Stimulated activated CD4-positive, alpha-beta T cell treated with anti-CD3 and anti-CD28 coated beads, Interleukin-2, amount 100 ng/mL, for 48 hours (primary cell): ENCODE measurements at places on chromosomes 1 and 21.

GRCh38 chr1:67105508-67105907 is 29.3 kb downstream of the C1orf141 start:
- no peak for DNase-seq

DNA sequence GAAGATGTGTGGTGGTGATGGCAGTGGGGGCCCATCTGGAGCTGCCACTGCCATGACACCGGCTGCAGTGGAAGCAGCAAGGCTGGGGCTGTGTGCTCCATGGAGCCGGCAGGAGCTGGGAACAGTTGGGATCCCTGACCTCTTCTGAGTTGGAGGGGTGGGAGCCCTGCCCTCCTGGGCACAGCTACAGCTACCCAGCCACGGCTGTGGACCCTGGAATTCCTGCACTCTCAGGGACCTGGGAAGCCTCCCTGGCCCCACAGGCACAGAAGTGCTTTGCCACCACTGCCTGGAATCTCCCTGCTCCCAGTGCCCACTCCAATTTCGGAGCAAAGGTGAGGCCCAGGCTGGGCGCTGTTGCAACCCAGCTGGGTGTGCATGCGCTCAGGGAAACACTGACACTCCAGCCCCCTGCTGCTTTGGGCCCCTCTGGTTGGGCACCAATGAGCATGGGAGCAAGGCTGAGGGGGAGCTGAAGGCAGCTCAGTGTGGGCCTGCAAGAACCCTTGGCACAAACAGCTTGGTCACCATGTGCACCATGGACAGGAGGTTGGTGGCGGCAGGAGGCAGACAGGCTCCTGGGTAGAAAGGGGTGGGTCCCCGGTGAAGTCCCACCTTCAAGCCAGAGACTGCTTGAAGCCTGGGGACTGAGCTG is 817.6 kb downstream of the KCNT2 start:
- no peak for DNase-seq

- no peak for DNase-seq
Measured at GRCh38 chr21:41585199-41585994, 77.4 kb upstream of the TMPRSS2 start.

GRCh38 chr1:4803335-4803734 is 148.9 kb downstream of the AJAP1 start:
- DNase-seq, result no peak

DNA sequence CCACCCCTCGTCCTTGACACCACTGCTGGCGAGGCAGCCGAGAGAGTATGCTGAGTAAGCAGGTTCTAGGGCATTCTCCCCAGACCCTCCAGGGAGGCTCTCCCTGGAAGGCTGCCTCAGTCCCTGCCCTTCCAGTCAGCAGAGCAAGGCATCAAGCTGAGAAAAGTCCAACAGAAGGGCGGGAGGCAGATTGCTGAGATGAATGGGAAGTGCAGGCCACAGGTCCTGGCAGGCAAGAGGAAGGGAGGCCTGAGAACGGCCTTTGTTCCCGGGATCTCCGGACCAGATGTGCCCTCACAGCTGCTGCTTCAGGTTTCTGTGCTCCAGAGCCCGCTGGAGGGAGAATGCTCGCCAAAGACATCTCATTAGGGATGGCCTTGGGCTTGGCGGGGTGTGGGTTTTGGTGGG is 270.0 kb upstream of the VAMP3 start:
- DNase-seq, result no peak

- no peak for DNase-seq
Measured at GRCh38 chr1:74434321-74434720, 78.1 kb downstream of the LRRC53 start.

DNA sequence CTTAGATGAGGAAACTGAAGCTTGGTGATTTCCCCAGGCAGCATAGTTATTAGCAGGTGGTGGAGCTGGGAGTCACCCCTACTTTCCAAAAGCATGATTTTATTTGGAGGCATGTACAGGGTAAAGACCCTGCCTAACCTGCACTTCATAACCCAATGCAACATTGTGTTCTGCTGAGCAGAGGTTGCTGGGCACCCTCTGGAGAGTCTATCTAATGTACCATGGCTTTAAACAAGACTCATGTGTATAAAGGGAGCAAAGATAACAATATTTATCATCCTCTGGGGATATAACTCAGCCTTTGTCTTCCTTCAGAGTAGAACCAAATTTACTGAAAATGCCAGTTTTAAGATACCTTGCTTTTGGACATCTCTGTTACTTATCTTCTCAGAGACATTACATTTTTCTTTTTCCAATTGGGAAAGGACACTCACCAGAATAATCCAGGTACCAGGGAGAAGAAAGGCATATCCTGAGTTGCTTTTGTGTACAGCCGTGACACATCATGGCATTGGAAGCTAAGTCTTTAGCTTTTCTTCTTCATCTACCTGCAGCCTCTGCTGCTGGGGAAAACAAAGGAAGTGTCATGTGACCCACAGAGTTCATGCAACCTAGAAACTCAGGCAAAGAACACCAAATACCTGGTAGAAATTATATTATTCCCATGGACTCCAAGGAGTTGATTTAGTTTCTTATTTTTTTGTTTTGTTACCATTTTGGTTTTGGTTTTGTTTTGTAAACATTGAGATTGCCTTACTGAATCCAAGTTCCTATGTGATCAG is 39.6 kb downstream of the ELAVL4 start:
- DNase-seq, result no peak

GRCh38 chr21:38236232-38236631 is 20.6 kb upstream of the KCNJ15 start:
- DNase-seq, result no peak

DNA sequence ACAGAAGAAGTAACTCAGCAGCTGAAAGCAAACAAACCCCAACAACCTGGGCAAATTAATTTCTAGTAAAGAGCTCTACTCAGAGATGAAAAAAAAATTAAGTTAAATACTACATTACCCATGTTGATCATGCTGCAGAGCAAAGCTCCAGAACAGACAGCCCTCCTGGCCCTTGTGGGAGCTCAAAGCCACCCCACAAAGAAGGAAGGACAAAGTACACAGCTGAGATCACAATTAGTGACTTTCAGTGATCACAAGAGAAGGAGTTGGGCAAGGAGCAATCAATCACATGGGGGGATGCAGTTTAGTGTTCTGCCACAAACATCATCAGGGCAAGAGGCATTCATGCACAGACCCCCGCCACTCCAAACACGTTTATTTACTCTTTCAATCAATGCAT is 114.2 kb downstream of the DAB1 start:
- DNase-seq, result no peak

GRCh38 chr1:178806665-178807300 is 64.1 kb downstream of the ANGPTL1 start:
- DNase-seq, result no peak

DNA sequence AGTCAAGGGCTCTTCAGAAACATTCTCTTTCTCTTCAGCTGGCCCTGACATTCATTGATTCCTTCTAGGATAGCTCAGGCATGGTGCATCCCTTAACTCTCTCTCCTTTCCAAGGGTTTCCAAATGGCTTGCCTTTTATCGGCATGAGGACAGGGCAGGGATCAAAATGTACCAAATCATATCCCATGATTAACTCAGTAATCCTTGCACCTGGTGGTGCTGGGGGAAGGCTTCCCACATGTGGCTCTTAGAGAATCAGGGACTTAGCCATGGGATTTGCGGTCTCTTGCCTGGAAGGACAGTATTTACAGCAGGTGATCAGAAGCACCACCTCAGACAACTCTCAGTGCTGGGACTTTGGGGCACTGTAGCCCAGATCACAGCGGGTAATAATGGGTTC is 46.2 kb upstream of the EDEM3 start:
- no peak for DNase-seq

DNA sequence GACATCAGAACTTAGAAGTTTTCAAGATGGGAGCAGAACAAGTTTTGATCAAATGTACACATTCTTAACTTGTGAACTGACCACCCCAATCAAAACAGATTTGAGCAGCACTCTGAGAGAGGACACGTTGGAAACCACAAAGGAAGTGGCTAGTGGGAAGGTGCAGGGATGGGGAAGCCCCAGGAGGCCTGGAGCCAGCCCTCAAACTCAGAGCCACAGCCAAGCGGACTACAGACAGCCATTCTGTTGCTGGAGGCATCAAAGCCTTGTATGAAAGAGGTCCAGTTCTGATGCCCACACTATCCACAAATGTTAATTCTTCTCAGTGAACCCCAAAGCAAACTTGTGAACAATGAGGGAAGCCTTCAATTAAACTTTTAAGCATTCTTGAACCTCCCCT is 143.6 kb upstream of the RAB4A start:
- DNase-seq, result no peak

DNA sequence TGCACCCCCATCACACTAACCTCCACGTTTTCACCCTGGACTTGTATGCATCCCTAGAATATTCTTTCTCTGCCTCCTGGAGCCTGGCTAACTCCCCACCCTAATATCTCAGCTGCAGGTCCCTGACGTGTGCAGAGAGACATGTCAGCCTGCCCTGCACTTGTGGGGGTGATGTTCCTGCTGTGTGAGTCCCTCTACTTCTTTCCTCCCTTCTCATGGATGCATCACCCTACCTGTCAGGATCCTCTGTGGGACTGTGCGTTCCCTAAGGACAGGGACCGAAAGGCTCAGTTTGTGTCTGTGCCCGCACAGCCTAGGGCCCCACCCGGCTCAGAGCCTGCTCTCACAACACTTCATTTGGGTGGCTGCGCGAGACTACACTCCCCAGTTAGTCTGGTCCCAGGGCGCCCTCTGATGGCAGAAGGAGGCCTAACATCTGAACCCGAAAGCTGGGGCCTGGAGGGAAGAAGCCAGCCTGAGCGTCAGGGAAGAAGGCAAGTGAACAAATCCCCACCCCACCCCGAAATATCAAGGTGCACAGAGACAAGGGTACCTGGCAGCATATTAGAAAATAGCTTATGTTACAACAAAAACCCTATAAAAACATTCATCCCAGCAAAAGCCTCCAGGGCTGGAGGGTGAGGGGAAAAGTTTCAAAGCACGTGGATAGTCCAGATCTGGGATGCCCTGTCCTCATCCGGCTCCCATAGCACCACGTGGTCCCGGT is 3.7 kb downstream of the CD52 start:
- DNase-seq, result peak; percentile 99

DNA sequence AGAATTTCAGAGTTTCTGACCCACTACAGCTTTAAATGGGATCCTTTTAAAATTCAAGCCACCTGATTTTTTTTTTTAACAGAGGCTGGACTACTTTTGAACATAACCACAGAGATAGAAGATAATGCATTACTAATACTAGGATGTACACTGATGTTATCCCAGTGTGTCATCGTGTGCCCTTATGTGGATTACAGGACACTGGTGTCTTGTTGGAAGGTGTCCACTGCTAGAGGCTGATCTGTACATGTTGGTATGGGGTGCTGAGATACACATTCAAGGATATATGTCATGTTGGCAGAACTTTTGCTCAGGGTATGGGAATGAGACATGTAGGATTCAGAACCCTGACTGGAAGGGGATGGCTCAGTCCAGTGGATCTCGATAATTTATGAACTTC is 56.3 kb downstream of the INAVA start:
- DNase-seq, result no peak

DNA sequence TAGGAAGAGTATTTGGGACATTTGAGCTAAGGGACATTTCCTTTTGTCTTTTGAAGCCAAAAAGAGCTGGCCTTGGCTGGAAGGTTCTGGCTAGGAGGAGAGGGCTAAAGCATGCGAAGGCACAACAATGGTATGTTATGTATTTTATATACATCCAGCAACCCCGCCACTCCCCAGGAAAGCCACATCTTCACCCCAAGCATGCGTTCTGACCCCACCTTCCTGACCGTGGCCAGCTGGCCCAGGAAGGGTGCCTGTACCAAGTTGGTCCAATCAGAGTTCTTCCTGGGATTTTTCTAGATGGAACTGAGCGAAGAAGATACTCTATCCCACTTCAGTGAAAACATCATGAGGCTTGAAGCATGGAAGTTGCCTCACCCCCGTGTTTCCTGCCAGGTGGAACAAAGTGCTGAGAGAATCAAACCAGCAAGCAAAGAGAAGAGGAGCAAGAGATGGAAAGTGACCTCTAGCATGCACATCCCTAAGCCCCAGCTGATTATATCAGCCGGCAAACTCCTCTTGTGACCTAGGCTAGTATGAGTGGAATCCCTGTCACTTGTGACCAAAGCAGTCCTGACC is 82.7 kb downstream of the BCAR3 start:
- no peak for DNase-seq

- no peak for DNase-seq
Measured at GRCh38 chr1:43069461-43070050, 102.5 kb downstream of the EBNA1BP2 start.

DNA sequence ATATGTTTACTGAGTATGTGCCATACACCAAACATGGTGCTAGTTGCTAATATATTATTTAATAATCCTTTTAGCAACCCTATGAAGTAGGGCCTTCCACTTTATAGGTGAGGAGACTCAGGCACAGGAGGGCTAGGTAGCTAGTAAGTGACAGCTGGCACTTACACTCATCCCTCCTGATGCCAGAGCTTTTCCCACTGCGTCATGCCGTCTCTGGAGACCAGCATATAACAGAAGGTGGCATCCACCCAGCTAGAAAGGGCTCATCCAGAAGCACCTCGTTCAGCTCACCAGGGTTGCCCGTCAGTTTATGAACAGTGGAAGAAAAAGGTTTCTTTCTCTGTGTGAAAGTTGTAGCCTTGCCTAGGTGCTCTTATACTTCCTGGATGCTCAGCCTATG is 108.9 kb downstream of the NOS1AP start:
- DNase-seq, result no peak

- DNase-seq, result no peak
Measured at GRCh38 chr21:33572350-33572749, 16.1 kb downstream of the DONSON start.

DNA sequence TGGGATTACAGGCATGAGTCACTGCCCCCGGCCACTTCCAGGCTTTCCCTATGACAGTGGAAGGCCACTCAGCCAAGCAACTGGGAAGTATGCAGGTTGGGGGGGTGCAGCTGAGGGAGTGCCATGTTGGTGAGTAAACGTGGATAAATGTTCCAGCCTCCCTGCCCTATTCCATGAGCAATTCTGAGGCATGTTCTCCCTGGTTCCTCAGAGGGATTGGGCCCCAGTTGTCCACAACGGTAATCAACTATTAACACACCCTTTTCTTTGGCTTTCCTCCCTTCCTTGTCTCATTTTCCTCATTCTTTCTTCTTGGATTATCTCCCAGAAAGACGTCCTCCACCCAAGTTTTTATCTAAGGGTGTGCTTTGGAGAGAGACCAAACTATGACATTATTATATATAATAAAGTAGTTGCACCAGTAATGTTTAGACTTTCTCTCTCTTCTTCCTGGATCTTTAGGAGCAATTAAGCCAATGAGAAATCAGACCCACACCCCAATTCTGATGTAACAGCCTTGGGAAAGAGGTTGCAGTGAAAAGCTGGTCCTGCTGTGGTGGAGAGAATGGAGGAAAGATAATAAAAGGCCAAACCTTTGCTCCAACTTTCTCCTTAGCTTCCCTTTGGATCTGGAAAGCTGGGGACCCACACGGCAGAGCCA is 6.8 kb upstream of the SLAMF9 start:
- no peak for DNase-seq

GRCh38 chr1:243819438-243819839 is 30.6 kb downstream of the AKT3 start:
- no peak for DNase-seq

- DNase-seq, result no peak
Measured at GRCh38 chr21:45459171-45460010, 54.4 kb downstream of the COL18A1 start.
